ENCODE measurements at places on chromosomes 2 and 18.
A peak's percentile ranks its signal among the peaks of the same experiment; 100 is the strongest.

GRCh38 chr18:38456253-38456652, 890.7 kb upstream of the CELF4 start:
- DNase-seq: no peak

DNA sequence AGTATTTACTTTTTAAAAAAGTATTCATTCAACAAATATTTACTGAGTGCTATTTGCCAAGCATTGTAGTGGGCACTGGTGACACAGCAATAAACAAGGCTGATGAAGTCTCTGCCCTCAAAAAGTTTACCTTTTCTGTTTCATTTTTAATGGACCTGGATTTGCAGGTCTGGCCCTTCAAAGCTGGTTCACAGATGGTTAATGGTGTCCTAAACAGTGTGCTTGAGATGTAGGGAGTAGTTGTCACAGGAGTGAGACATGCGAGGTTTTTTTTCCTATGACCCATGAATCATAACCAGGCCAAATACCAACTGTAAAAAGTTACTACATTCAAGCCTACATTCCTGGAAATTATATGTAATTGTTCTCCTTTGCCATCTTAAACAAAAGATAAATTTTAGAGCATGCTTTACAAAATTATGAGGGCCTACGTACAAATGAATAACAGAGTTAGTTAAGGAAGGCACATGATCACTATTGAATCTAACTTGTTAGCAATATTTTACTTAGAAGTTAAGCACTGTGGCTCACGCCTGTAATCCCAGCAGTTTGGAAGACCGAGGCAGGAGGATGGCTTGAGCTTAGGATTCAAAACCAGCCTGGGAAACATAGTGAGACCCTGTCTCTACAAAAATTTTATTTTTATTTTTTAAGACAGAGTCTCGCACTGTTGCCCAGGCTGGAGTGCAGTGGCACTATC, 223.9 kb downstream of the MBD5 start:
- DNase-seq: no peak

DNA sequence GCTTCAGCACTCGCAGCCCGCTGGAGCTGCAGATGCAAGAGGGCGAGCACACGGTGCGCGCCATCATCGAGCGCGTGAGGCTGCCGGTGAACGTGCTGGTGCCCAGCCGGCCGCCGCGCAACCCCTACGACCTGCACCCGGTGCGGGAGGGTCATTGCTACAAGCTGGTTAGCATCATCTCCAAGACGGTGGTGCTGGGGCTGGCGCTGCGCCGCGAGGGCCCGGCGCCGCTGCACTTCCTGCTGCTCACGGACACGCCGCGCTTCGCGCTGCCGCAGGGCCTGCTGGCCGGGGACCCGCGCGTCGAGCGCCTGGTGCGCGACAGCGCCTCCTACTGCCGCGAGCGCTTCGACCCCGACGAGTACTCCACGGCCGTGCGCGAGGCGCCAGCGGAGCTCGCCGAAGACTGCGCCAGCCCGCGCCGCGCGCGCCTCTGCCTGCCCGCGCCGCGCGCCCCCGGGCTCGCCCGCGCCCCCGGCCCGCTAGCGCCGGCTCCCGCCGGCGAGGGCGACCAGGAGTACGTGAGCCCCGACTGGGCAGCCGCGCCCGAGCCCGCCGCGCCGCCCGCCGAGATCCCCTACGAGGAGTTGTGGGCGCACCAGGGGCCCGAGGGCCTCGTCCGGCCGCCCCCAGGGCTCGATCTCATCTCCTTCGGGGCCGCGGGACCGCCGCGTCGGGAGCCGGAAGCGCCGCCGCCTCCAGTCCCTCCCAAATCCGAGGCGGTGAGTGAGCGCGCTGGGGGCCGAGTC, 11.8 kb downstream of the GAREM2 start:
- peak; percentile 52 for DNase-seq

DNA sequence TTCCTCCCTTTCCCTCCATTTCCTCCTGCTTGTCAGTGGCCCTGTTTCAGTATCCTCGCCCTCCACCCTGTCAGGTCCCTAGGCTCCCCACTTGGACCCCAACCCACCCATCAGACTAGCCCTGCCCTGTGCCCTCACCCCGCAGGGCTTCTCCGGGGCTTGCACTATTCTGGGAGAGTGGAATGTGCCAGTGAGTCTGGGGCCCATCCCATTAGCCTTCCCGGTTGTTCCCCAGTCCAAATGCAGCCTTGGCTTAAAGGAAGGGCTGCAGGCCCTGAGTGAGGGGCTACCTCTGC, 45.5 kb downstream of the MYO7B start:
- DNase-seq: no peak

- no peak for DNase-seq
Measured at GRCh38 chr2:85410584-85411404, 628 bp upstream of the CAPG start.

GRCh38 chr2:118371515-118371914, 283.2 kb downstream of the INSIG2 start:
- DNase-seq: peak; percentile 43

DNA sequence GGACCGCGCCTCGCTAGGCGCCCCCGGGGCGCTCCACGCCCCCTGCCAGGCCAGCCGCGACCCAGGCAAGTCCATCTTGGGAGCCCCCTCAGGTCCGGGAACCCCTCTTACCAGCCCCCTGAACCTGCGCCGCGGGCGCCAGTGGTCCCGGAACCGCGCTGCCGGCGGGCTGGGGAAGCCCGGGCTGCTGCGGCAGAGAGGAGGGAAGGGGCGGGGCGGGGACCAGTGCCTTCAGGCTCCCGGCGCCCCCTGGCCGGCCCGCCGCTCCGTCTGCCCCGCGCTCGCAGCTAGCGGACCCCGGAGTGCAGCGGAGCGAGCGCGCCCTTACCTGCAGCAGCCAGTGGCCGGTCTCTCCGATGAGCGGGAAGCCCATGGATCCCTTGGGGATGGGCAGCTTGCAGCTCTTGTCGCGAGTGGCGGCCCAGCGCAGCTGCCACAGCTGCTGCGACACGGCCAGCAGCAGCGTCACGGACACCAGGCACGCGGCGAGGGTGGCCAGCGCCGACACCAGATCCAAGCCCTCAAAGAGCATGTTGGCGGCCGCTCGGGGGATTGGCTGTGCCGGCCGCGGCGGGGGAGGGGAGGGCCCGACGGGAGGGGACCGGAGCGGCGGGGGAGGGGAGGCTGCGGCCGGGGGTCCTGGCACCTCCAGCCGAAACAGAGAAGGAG, at the start of gene CYP26B1:
Gene CYP26B1, minus strand, starts transcription at position 560 of the 669 bp plus-strand sequence. Its CDS starts 28 bp downstream, at position 532.
- DNase-seq: no peak

GRCh38 chr18:55593888-55594287, 5.9 kb upstream of the TCF4 start:
- no peak for DNase-seq

DNA sequence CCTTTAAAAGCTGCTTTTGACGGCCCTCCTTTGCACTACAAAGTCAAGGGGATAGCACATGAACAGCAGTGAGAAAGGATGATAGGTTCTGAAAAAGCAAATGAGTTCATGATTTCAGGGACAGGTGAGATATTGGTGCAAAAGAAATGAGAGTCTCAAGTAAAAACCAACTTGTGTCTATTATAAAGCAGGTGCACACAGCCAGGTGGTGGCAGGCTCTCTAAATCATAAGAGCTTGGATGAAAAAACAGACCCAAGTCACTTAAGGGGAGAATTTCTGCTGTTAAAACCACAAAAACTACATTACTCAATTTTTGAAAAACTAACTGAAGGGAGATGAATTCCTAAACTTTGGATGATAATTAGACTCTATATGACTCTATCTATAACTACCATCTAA, 201.5 kb downstream of the SP3 start:
- no peak for DNase-seq

DNA sequence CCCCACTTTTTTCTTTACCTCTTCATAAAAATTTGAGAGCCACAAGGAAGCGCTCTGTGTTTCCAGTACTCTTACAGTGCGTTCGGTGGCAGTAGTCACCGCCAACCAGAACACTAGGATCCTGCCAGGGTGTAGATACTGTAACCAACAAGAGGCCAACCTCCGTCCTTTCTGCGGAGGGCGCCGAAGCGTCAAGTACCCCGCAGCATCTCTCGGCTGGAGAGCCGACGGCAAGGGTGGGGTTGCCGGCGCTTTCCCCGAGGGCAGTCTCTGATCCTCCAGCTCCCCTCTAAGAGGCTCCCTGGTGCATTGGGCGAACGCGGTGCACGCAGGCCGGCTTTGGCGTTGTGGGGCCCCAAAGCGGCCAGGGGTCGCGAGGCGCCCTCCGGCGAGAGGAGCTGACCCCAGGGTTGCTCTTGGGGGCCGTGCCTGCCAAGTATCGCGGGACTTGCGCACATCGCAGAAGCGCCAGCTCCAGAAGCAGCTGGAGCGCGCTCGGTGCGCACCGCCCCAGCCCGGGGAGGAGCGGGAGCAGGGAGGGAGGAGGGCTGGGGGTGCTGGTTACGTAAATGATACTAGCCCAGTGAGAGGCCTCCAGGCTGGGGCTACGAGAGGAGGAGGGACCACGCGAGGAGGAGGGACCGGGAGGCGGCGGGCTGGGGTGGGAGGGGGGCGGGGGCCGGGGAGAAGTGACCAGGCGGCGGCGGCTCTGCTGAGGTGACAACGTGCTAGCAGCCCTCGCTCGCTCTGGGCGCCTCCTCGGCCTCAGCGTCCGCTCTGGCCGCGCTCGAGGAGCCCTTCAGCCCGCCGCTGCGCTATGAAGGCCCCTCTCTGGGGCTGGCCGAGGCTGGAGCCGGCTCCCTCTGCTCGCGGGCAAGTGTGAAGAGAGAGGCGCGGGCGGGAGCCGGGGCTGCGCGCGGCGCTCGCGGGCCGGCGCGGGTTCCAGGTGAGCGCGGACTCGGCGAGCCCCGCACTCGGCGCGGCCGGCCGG, at the start of gene GALNT13:
Gene GALNT13, plus strand, starts transcription at position 692 of the 991 bp plus-strand sequence.
- no peak for DNase-seq

- peak; percentile 48 for DNase-seq
Measured at GRCh38 chr2:68387408-68388350, 22.6 kb downstream of the PLEK start.
